ENCODE measurements at places on chromosomes 16 and 17. TPM values are rescaled to one million over a fixed set of nuclear protein-coding genes. Genes with fewer than 3 reads are reported as not detected.

KRTAP4-1 gene
- not detected for polyA plus RNA-seq

GRCh38 chr16:12664164-12664733 lies 139.4 kb downstream of the CPPED1 start:
- DNase-seq: no peak

- no peak for DNase-seq
These were observed 3.3 kb downstream of the CCL15 start for GRCh38 chr17:35998018-35998545.

DNA sequence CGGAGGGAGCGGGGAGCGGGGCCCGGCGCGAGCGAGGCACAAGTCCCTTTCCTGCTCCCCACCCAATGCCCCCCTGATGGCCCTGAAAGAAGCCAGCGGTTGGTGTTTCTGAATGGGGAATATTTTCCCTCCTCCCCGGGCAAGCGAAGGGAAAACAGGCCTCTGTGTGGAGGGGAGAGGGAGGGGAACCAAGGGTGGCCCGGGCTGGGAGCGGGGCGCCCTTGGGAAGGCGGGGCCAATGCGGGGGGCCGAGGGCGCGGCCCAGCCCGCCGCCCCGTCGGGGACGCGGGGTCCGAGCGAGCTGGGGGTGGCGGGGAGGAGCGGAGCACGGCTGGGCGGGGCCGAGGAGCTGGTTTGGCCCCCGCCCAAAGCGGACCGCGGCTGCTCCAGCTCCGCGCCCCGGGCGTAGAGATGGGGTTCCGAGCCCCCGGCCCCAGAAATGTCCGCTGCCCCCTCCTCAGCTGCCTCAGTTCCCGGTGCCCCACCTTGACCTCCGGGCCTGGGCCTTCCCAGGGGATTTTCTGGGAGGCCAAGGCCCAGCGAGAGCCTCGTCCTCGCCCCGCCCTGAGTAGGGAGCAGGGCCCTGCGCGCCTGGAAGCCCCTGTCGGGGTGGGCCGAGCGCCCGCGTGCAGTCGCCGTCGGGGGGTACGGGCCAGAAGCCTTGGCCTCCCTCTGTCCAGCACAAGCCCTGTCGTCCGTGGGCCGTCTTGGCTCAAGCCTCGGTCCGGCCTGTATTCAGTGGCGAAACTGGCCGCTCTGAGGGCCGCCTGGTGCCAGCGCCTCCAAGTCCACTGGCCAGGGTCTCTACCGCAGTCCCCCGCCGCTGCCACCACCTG lies 3.9 kb upstream of the HEXIM1 start:
- DNase-seq: no peak

GRCh38 chr17:29412780-29413565 lies 22.8 kb downstream of the TAOK1 start:
- DNase-seq: no peak

GRCh38 chr17:73705594-73705993 lies 61.3 kb upstream of the SDK2 start:
- no peak for DNase-seq

GRCh38 chr17:65780111-65780510 lies 218.7 kb upstream of the AXIN2 start:
- no peak for DNase-seq

DNA sequence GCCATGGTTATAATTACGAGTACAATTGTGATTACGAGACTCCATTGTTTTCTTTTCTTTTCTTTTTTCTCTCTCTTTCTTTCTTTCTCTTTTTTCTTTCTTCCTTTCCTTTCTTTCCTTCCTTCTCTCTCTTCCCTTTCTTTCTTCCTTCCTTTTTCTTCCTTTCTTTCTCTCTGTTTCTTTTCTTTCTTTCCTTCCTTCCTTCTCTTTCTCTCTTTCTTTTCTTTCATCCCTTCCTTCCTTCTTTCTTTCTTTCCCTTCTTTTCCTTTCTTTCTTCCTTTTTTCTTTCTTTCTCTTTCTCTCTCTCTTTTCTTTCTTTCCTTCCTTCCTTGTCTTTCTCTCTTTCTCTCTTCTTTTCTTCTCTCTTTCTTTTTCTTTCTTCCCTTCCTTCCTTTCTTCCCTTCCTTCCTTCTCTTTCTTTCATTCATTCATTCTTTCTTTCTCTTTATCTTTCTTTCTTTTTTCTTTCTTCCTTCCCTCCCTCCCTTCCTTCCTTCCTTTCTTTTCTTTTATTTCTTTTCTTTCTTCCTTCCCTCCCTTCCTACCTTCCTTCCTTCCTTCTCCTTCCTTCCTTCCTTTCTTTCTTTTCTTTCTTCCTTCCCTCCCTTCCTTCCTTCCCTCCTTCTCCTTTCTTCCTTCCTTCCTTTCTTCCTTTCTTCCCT lies 14.1 kb upstream of the NTN1 start:
- no peak for DNase-seq

DNA sequence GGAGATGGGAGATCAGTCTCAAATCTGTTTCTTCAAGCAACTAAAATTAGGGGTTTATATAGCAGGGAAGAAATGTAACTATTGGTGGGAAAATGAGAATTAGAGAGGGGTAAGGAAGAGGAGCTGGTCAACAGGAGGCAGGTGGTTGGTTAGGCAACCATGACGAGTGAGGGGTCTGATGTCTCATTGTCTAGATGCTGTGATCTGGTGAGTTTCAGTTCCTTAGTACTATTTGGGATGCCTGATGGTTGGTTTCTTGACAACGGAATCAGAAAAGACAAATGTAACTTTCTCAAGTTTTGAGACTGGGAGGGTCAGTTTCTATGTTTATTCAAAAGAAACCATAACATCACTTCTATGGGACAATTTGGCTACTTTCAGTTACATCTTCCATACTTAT lies 415.3 kb upstream of the C16orf82 start:
- no peak for DNase-seq

DNA sequence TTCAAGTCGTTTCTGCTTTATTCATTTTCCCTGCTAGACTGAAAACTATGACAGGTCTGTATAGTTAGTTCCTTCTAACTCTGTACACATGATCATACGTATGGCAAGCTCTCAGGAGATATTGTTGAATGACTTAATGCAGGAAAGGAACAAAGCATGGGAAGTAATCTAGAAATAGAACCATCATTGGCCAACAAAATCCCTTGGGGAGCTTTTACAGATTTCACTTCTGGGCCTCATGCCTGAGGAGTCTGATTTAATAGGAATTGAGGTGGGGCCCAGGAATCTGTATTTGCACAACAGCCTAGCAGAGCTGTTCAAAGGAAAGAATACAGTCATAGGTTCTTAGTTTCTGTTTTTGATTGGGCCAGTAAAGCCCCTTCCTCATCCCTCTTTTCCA lies 229.2 kb downstream of the MAP2K6 start:
- no peak for DNase-seq

EIF4A3 gene
- 87.0 TPM for polyA plus RNA-seq

GRCh38 chr16:52411011-52411410 lies 135.9 kb downstream of the TOX3 start:
- DNase-seq: no peak

- no peak for DNase-seq
These were observed 338.5 kb downstream of the UTP18 start for GRCh38 chr17:51598824-51599223.

WSCD1 gene
- polyA plus RNA-seq: 45.6 TPM

DNA sequence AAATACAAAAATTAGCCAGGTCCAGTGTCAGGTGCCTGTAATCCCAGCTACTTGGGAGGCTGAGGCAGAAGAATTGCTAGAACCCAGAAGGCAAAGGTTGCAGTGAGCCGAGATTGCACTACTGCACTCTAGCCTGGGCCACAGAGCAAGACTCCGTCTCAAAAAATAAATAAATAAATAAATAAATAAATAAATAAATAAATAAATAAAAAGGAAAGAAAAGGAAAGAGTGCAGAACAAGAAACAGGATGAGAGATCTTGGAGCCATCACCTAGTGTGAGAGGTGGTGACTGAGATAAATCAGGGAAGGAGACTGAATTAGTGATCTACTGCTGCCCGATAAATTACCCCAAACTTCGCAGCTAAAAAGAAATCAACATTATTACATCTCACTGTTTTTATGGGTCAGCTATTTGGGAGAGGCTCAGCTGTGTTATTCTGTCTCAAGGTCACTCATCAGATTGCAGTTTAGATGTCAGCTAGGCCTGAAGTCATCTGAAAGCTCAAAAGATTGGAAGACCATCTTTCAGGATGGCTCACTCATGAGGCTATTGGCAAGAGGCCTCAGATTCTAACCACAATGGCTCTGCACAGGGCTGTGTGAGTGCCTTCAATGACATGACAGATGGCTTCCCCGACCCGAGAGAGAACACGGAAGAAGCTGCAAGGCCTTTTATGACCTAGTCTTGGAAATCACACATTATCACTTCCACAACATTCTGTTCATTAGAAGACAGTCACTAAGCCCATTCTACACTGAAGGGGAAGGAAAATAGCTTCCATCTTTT lies 66.4 kb downstream of the CMC2 start:
- no peak for DNase-seq

CSF3 gene
- polyA plus RNA-seq: not detected

FTSJ3 gene
- polyA plus RNA-seq: 36.0 TPM

CEMP1 gene
- polyA plus RNA-seq: 3.1 TPM

C1QTNF8 gene
- polyA plus RNA-seq: not detected

DNA sequence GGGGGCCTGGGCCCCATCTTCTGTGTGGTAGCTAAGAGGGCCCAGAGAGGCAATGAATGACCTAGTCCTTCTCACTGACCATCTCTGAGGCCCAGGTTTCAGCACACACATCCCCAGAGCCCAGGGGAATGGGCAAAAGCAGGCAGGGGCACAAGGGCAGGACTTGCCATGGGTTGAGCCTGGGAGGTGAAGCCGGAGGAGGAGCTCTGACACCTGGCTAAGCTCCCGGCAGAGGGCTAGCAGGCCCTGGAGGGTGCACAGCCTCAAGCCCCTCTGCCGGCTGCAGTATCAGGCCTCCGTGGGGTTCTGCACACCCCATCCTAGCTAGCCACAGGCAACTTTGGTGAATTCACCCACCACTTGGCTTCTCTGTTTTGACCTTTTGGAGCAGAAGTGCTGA lies 5.3 kb downstream of the SRCIN1 start:
- DNase-seq: no peak

KRT25 gene
- not detected for polyA plus RNA-seq

- DNase-seq: no peak
These were observed 3.9 kb downstream of the RAB40B start for GRCh38 chr17:82694647-82695046.

DNA sequence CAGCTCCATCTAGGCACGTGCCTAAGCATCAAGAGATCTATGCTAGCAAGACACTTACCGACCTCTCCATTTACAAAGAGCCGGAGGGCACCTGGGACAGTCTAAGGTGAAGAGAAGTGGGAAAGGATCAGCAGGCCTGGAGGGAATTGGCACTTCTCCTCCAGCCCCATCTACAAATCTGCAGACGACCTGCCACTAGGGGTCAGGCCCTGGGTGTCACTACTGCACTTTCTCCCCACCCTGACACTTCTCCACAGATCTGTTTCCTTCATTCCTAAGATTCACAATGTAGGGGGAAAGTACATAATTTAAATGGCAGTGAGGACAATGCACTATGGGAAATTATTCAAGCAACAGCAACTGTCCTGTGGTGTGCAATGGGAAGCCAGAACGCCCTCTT lies 8.1 kb downstream of the MKS1 start:
- no peak for DNase-seq

DNA sequence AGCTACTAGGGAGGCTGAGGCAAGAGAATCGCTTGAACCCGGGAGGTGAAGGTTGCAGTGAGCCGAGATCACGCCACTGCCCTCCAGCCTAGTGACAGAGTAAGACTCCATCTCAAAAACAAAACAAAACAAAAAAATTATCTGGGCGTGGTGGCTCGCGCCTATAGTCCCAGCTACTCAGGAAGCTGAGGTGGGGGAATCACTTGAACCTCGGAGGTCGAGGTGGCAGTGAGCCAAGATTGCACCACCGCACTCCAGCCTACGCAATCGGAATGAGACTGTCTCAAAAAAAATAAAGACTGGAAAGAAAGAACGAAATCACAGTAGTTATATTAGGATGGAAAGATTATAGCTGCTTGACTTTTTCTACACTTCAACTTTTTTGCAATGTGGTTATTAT lies 18.9 kb downstream of the COG1 start:
- DNase-seq: no peak

DNA sequence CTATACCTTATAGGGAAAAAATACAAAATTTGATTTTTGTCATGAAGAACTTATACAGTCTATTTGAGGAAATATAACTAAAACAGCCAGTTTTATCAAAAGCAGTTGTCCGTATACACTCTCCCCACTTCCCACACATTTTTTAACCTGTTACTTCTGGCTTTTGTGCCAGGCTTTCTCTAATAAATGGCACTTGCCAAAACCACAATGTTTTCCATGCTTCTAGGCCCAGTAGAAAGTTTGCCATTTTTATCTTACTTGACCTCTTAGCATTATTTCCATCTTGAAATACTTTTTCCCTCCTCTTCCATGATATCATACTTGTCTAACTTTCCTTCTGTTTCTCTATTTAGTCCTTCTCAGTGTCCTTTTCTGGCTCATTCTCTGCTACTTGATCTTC lies 38.8 kb downstream of the EFCAB5 start:
- no peak for DNase-seq

- DNase-seq: no peak
These were observed 11.2 kb downstream of the PAM16 start for GRCh38 chr16:4339909-4340308.

CD300E gene
- 0.13 TPM for polyA plus RNA-seq

GRAP gene
- 2.3 TPM for polyA plus RNA-seq

SP6 gene
- polyA plus RNA-seq: 2.2 TPM

GRCh38 chr16:86462334-86463084 lies 47.8 kb upstream of the FOXF1 start:
- DNase-seq: no peak
